Progenitor cell of endocrine pancreas (in vitro differentiated cells): ENCODE measurements at places on chromosomes 4 and X.

GRCh38 chr4:48069026-48069425 lies 52.5 kb downstream of the NIPAL1 start:
- H3K27ac ChIP-seq, result no peak overlapping the region
- H3K4me1 ChIP-seq, result peaks cover 28% of the 10 kb centered on the region
- DNase-seq, result no peak
- H3K4me3 ChIP-seq, result no peak overlapping the region
- H3K36me3 ChIP-seq, result no peaks in the 10 kb centered on the region

DNA sequence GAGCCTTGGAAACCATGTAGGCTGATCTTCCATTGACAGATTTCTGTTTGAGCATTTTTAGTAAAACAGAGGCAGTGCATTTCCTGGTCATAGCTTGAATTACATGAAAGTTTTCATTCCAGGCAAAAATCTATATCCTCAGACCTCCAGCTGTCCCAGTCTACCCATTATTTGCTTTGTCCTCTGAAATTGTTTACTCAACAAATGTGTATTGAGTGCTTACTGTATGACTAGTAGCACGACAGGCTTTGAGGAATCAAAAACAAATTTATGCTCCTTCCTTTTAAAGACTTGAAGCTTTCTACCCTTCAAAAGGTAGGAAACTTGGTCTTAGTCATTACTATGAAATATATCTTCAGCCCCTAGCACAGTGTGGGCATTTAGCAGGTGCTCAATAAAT lies 307.9 kb upstream of the IGFBP7 start:
- no peaks in the 10 kb centered on the region for H3K36me3 ChIP-seq
- peaks cover 3% of the 10 kb centered on the region for H3K27me3 ChIP-seq
- DNase-seq, result no peak
- H3K27ac ChIP-seq, result no peak overlapping the region
- H3K4me1 ChIP-seq, result peaks cover 14% of the 10 kb centered on the region
- H3K4me3 ChIP-seq, result no peak overlapping the region

DNA sequence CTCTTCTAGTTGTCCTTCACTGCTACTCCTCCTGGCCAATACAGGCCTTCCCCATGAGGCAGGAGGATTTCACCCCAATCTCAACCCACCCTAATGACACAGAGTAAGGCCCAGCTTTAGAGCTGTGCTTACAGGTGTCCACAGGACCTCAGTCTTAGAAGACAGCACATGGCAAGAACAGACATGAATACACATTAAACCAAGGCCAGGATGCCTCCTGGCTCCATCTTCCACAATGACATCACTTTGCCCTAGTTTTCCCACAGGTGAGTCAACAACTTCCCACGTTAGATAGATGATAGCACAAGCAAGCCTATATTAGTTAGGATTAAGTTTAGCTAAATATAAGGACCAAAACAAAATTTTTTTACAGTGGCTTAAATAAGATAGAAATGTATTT lies 63.8 kb upstream of the NOCT start:
- peaks cover 1% of the 10 kb centered on the region for H3K4me1 ChIP-seq
- no peak overlapping the region for H3K27ac ChIP-seq
- no peaks in the 10 kb centered on the region for H3K27me3 ChIP-seq
- H3K36me3 ChIP-seq, result no peaks in the 10 kb centered on the region
- H3K4me3 ChIP-seq, result no peak overlapping the region
- no peak for DNase-seq

DNA sequence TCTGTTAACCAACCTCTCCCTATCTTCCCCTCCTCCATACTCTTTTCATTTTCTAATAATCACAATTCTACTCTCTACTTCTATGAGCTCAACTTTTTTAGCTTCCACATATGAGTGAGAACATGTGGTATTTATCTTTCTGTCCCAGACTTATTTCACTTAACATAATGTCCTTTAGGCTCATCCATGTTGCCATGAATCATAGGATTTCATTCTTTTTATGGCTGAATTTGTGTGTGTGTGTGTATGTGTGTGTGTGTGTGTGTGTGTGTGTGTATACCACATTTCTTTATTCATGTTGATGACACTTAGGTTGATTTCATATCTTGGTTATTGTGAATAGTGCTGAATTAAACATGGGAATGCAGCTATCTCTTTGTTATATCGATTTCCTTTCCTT lies 37.4 kb downstream of the RUFY3 start:
- H3K36me3 ChIP-seq, result peaks cover 7% of the 10 kb centered on the region
- H3K4me1 ChIP-seq, result no peaks in the 10 kb centered on the region
- DNase-seq, result no peak
- H3K27me3 ChIP-seq, result no peaks in the 10 kb centered on the region

GRCh38 chr4:87913896-87914295 lies 61.6 kb upstream of the SPP1 start:
- no peak for DNase-seq
- H3K36me3 ChIP-seq, result no peaks in the 10 kb centered on the region
- no peak overlapping the region for H3K27ac ChIP-seq
- H3K27me3 ChIP-seq, result peaks cover 3% of the 10 kb centered on the region
- H3K4me3 ChIP-seq, result no peak overlapping the region

DNA sequence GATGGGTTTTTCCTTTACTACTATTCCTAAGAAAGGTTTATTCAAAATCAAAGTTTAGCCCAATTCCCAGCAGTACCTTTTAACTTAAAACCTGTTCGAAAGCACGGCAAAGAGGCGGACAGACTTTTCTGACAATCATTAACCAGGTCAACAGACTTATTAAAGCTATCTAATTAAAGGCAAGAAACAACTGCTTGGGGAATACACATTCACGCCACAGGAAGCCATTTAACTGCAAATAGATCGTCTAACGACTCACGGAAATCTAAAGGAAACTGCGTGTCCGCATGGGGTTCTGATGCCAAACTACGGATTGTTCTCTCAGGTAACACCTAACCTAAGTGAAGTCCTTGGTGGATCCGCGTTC lies 663 bp upstream of the USP53 start:
- H3K36me3 ChIP-seq, result no peaks in the 10 kb centered on the region
- DNase-seq, result no peak
- peak overlapping the region; percentile 98 for H3K4me3 ChIP-seq
- no peaks in the 10 kb centered on the region for H3K27me3 ChIP-seq

DNA sequence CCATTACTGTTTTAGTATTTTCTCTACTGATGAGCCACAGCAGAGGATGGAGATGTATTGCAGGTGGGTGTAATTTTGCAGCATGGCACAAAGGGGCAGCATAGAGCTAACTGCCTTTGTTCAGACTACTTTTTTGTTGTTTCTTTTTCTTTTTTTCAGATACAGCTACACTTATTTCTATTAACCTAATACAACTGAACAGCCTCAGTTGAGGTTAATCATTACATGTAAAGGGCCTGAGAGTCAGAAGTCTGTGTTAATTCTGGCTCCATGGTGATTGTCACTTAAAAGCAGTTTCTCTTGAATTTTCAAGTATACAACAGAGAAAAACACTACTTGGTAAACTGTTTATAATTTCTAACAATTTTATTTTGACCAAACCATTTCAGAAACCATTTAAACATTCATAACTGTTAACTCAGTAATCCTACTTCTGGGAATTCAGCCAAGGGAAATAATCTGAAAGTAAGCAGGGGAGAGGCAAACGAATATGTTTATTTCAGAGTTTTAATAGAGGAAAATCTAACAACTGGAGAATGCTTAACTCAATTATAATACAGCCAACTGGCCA lies 13.9 kb upstream of the PPEF2 start:
- H3K4me3 ChIP-seq, result no peak overlapping the region
- peaks cover under 1% of the 10 kb centered on the region for H3K36me3 ChIP-seq
- peak overlapping the region; percentile 93 for H3K27ac ChIP-seq
- no peak for DNase-seq
- peaks cover 4% of the 10 kb centered on the region for H3K4me1 ChIP-seq

GRCh38 chrX:101385795-101386541 lies at the start of gene BTK:
TSS of gene BTK (minus strand) at chrX:101386191. CDS start at chrX:101375284, 10,907 bp downstream.
- H3K36me3 ChIP-seq, result no peaks in the 10 kb centered on the region
- no peak for DNase-seq
- no peaks in the 10 kb centered on the region for H3K27me3 ChIP-seq
- no peak within 1 kb of the TSS for H3K4me3 ChIP-seq
- peak within 1 kb of the TSS; percentile 9 for H3K27ac ChIP-seq
- H3K4me1 ChIP-seq, result no peaks in the 10 kb centered on the region

DNA sequence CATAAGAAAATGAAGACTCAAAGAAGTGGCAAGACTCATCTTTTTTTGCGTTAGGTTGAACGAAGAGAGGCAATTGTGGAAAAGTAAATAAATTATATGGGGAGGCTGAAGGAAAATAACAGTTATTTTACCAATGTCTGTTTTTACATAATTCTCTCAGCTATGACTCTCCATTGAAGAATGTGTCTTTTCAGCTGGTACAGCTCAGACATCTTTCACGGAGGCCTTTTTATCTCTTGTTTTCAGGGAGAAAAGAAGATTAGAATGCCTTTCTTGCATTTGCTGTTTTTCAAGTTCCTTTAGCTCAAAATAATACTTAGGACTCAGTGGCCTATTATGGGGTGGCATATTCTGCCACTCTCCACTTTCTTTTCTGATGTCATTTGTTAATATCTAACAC lies 153.0 kb downstream of the ADAM29 start:
- H3K4me1 ChIP-seq, result peaks cover 4% of the 10 kb centered on the region
- H3K4me3 ChIP-seq, result no peak overlapping the region
- H3K27me3 ChIP-seq, result no peaks in the 10 kb centered on the region
- H3K27ac ChIP-seq, result no peak overlapping the region

DNA sequence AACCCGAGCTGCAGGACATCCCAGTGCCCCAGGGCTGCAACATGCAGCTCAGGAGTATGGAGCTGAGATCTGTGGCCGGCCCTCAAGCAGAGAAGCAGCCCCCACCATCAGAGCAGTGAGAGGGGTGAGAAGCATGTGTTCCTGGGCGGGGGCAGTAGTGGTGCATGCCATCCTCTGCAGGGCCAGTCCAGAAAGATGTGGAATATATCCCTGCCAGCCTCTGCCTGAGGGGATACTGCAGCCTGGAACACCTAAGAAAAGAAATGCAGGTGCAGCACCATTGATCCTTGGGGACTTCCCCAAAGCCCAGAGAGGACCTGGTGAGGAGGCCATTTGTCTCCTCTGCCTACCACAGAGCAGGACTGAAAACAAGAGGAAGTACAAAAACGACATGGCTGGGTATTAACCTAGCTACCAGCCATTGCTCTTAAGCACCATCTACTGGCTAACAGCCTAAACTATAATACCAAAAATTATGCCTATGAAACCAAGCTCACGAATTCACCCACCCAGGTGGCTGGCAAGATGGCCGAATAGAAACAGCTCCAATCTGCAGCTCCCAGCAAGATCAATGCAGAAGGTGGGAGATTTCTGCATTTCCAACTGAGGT lies 158.8 kb downstream of the ADGRA3 start:
- no peaks in the 10 kb centered on the region for H3K27me3 ChIP-seq
- H3K36me3 ChIP-seq, result peaks cover 12% of the 10 kb centered on the region
- no peaks in the 10 kb centered on the region for H3K4me1 ChIP-seq
- DNase-seq, result no peak
- no peak overlapping the region for H3K27ac ChIP-seq

- H3K4me3 ChIP-seq, result no peak overlapping the region
- H3K27ac ChIP-seq, result no peak overlapping the region
- no peak for DNase-seq
- no peaks in the 10 kb centered on the region for H3K27me3 ChIP-seq
- no peaks in the 10 kb centered on the region for H3K4me1 ChIP-seq
These were observed 71.2 kb upstream of the GRID2 start for GRCh38 chr4:92232566-92232965.

DNA sequence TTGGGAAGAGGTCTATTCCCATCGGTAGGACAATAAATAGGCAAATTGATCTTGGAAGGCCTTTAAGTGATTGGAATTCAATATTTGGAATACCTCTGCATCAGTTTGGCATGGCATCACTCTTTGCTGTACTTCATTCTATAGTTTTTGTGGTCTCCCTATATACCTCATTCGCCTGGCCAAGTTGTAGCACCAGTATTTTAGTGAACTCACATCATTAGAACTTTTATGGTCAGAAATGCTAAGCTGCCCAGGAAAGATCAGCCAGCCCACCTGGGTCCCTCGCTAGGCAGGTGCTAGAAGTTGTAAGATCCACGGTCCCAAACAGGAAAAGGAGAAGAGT lies 40.3 kb downstream of the ZCCHC13 start:
- H3K27me3 ChIP-seq, result no peaks in the 10 kb centered on the region
- H3K27ac ChIP-seq, result no peak overlapping the region
- H3K4me3 ChIP-seq, result no peak overlapping the region
- peaks cover 16% of the 10 kb centered on the region for H3K4me1 ChIP-seq
- H3K36me3 ChIP-seq, result peaks cover 3% of the 10 kb centered on the region

GRCh38 chrX:1491851-1492349 lies 39.2 kb upstream of the ASMTL start:
- peaks cover 1% of the 10 kb centered on the region for H3K36me3 ChIP-seq
- peak overlapping the region; percentile 69 for H3K27ac ChIP-seq
- no peaks in the 10 kb centered on the region for H3K4me1 ChIP-seq
- peak; percentile 22 for DNase-seq
- no peak overlapping the region for H3K4me3 ChIP-seq
- peaks cover 15% of the 10 kb centered on the region for H3K27me3 ChIP-seq

GRCh38 chr4:38364383-38364963 lies 299.5 kb upstream of the KLF3 start:
- no peak overlapping the region for H3K27ac ChIP-seq
- DNase-seq, result no peak
- H3K27me3 ChIP-seq, result peaks cover 2% of the 10 kb centered on the region
- H3K4me3 ChIP-seq, result no peak overlapping the region
- peaks cover 2% of the 10 kb centered on the region for H3K4me1 ChIP-seq

- H3K27ac ChIP-seq, result no peak overlapping the region
- H3K27me3 ChIP-seq, result no peaks in the 10 kb centered on the region
- DNase-seq, result no peak
- H3K4me3 ChIP-seq, result no peak overlapping the region
- H3K4me1 ChIP-seq, result no peaks in the 10 kb centered on the region
These were observed 124.2 kb upstream of the EOLA2 start for GRCh38 chrX:150062292-150063137.

GRCh38 chrX:69232945-69233344 lies 67.7 kb upstream of the PJA1 start:
- H3K4me3 ChIP-seq, result no peak overlapping the region
- H3K27me3 ChIP-seq, result peaks cover 4% of the 10 kb centered on the region
- H3K36me3 ChIP-seq, result no peaks in the 10 kb centered on the region
- no peaks in the 10 kb centered on the region for H3K4me1 ChIP-seq
- no peak overlapping the region for H3K27ac ChIP-seq
- DNase-seq, result no peak

DNA sequence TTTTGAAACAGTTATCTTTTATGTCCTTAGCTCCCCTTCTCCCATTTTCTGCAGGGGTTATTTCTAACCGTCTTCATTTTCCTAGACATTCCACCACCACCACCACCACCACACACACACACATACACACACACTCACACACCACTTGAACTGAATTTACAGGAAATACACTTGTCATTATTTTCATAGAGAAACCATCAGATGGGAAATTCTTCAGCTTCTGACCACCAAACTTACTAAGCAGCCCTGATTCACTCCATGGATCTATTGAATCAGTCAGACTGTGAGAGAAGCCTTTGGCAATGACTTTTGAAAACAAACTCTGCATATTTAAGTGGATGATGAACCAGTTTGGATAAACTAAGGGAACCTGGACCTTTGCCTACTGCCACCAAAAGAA lies 210.1 kb upstream of the NHS start:
- H3K27me3 ChIP-seq, result peaks cover 9% of the 10 kb centered on the region
- H3K4me1 ChIP-seq, result no peaks in the 10 kb centered on the region
- H3K36me3 ChIP-seq, result peaks cover 2% of the 10 kb centered on the region
- no peak for DNase-seq
- no peak overlapping the region for H3K27ac ChIP-seq

- no peak overlapping the region for H3K4me3 ChIP-seq
- DNase-seq, result no peak
- H3K27ac ChIP-seq, result no peak overlapping the region
These were observed 126.9 kb downstream of the CBLL2 start for GRCh38 chrX:22399437-22400192.

GRCh38 chrX:108439961-108440696 lies 491 bp downstream of the COL4A5 start:
- DNase-seq, result peak; percentile 17
- H3K27me3 ChIP-seq, result no peaks in the 10 kb centered on the region
- peaks cover 13% of the 10 kb centered on the region for H3K36me3 ChIP-seq
- H3K4me1 ChIP-seq, result peaks cover 45% of the 10 kb centered on the region
- peak overlapping the region; percentile 97 for H3K27ac ChIP-seq
